NCI-H460 (cell line): ENCODE measurements at places on chromosomes 7 and 10.
A peak's percentile ranks its signal among the peaks of the same experiment; 100 is the strongest.

DNA sequence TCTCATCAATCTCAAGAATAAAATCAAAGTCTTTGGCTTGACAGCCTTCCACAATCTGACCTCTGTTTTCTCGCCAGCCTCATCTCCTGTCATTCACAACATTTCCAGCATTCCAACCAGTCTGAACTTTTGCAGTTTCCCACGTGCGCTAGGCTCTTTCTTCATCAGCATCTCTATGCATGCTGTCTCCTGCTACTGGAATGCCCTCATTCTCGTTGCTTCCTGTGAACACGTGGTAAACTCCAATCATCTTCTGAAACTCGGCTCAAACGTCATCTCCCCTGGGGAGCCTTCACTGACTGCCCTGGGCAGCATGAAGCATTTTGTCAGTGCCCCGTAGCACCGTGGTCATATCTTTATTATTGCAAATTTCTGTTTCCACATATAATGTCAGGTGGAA lies 12.2 kb upstream of the RSBN1L start:
- peak; percentile 51 for DNase-seq

- no peak for DNase-seq
These were observed 501.2 kb upstream of the COBL start for GRCh38 chr7:51817694-51818225.

DNA sequence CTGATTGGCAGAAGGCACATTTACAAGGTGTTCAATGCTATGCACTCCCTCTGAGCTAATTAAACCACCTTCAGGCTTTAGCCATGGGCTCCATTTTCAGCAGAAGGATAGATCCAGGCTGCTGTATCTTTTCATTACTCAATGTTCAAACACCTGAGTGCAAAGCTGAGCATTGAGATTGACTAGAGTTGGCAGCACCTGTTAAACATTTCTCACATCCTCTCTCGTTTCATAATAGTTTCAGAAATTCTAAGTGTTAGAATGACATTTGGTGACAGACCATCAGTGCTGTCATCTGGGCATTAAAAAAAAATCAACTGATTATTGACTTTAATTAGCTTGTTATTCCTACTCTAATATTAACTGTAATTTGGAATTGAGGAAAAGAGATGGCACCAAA lies 187.1 kb upstream of the SEMA3E start:
- DNase-seq: no peak

GRCh38 chr7:7352845-7353244 lies 170.5 kb downstream of the C1GALT1 start:
- DNase-seq: no peak

DNA sequence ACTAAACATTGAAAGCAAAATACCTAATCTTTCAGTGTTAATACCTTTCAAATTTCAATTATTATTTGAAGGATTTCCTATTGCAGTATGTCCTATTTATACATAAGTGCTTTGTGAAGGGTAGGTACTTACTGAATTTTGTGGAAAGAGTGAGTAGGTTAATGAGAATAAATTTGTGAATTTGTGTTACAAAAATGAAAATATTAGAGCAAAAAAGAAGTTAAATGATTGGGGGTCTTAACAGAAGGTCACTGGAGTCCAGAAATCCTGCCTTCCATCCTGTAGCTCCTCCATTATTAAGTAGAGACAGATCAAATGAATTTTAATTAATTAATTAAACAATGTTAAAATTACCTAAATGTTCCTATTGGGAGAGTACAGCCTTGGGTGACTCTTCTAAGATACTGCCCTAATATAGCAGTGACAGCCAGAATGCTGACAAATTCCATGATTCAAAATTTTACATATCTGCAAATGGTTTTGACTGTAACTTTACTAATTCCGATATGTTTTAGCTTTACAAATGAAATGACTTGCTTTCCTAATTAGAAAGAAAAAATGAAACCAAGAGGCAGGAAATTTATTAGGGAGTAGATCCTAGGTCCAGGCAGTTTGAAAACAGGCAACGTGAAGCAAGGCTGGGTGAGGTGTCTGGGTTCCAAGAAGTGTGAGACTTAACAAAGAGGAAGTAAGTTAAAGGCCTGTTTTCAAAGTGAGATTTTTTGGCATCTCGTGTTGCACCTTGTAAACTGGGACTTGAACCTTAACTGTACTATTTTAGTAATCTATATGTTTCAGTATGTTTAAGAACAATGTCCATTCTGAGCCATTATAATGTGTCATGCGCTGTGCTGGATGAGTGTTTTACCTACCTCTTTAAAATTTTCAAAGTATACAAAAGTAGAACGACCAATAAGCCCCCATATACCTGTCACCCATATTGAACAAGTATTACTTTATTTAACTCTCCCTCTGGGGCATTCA lies 1.5 kb downstream of the PIK3CG start:
- DNase-seq: no peak

DNA sequence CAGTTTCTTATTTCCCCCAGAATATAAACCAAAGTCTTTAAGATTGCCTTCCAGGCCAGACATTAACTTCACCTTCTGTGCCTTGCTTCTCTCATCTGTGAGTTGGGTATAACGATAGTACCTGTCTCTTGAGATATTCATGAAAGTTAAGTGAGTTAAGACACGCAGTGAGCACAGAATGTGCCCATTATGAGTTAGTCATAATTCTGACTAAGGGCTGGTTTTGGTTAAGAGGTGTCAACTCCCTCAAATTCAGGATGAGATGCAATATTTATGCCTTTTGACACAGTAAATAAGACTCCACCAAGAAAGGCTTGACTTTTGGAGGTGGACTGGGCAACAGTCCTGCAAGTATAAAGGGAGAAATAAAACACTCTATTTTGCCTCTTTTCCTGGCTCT lies 528.7 kb upstream of the IGFBP3 start:
- DNase-seq: no peak

GRCh38 chr7:2248984-2249694 lies 7.1 kb downstream of the NUDT1 start:
- DNase-seq: no peak

DNA sequence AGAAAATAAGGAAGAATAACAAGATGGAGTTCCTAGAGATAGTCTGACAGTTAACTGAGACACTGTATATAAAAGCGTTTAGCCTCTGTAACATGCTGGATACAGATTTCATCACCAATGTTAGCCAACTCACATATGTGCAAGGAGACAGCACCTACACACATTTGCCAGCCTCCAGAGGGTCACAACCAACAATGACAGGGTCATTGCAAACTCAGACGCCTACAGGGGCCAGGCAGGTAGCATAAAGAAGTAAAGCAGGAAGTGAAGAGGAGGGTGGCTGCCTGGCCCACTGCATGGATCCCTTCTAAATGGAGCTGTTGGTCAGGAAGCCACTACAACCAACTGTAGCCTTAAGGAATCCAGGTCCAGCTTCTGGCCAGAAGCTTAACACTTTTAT lies 50.4 kb downstream of the NRAP start:
- no peak for DNase-seq

GRCh38 chr7:16754856-16755317 lies 1.3 kb downstream of the TSPAN13 start:
- DNase-seq: no peak

DNA sequence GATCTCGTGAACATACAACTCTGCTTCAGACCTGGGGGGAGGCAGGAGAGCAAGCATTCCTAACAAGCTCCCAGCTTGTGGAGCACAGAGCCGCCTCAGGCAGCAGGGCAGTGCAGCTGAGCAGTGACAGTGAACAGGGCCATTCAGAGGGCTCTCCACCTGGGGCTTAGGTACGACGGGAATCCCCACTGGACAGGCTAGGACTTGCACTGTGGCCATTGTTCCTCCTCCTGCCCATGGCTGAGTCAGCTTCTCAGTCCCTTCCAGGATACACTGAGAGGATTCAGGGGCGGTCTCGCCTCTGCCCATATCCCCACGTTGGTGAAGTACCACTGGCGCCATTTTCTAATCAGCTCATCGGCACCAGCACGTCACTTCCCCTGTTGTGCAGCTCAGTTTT lies 71.1 kb downstream of the FIGNL1 start:
- DNase-seq: no peak

GRCh38 chr7:44108768-44109750 lies 4.9 kb downstream of the AEBP1 start:
- DNase-seq: no peak
